GM10248 (cell line): ENCODE measurements at places on chromosomes 3 and 15.

GRCh38 chr15:67548862-67549651 is 6.6 kb downstream of the MAP2K5 start:
- no peak for DNase-seq

DNA sequence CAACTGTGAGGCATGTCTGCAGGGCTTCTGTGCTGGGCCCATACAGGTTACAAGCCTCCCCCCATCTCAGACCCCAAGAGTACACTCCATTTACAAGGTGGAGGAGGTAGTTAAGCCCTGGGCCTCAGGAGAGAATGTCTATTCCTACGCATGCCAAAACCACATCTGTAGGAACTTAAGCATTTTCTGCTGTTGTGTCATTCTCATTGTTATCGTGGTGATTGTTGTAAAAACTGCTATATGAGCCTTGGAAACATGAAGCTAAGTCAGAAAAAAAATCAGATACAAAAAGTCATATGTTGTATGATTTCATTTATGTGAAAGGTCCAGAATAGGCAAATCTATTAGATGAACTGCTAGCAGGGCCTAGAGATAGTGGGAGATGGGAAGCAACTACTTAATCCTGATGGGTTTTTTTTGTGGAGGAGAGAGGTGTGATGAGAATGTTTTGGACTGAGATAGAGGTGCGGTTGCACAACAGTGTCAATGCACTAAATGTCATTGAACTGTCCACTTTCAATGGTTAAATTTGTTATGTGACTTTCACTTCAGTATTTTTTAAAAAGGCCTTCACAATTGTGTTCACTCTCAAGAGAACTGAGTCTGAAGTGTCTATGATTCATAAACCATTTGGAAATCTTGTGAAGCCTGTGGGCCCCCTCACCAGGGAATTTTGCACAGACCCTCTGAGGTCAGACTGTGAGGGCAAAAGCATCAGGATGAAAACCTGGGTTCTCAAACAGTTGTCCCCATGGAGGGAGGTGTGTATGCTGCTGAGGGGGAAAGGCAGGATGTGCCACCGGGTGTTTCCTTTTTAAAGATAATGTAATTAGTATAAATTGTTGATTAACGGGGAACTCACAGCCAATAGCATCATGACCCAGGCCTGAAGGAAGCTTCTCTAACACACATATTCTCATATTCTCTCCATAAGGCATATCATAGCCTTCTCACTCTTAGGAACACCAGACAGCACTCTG is 3.2 kb downstream of the RTP3 start:
- DNase-seq, result peak; percentile 28

- no peak for DNase-seq
These were observed 157.1 kb downstream of the RSRC1 start for GRCh38 chr3:158267015-158267414.

GRCh38 chr3:177751770-177752169 is 554.5 kb upstream of the TBL1XR1 start:
- no peak for DNase-seq

- DNase-seq, result no peak
These were observed 35.6 kb upstream of the FGF7 start for GRCh38 chr15:49387471-49387870.

DNA sequence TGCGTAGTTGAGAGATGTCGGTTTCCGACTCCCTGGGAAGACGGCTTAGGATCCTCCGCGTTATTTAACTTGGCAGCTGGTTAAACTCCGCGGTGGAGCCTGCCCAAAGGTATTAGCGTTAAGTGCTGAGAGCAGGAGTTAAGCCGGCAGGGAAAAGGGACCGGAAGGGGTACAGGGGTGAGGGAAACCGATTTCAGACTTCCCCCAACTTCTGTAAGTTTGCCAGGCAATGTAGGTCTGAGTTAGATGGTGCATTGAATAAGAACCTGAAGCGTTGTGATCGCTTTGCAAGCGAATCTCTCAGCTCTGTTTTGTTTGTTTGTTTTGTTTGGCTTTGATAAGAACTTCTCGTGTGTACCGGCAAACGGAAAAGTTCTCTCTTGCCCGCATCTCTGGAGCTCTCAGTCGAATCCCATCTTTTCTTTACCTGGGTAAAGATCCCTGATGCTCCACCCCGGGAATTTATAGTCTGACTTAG is 6.0 kb upstream of the FEZF2 start:
- DNase-seq, result no peak

- no peak for DNase-seq
These were observed 347.0 kb upstream of the LMCD1 start for GRCh38 chr3:8154617-8155016.

- DNase-seq, result no peak
These were observed 27.1 kb upstream of the SKIL start for GRCh38 chr3:170330366-170330765.

DNA sequence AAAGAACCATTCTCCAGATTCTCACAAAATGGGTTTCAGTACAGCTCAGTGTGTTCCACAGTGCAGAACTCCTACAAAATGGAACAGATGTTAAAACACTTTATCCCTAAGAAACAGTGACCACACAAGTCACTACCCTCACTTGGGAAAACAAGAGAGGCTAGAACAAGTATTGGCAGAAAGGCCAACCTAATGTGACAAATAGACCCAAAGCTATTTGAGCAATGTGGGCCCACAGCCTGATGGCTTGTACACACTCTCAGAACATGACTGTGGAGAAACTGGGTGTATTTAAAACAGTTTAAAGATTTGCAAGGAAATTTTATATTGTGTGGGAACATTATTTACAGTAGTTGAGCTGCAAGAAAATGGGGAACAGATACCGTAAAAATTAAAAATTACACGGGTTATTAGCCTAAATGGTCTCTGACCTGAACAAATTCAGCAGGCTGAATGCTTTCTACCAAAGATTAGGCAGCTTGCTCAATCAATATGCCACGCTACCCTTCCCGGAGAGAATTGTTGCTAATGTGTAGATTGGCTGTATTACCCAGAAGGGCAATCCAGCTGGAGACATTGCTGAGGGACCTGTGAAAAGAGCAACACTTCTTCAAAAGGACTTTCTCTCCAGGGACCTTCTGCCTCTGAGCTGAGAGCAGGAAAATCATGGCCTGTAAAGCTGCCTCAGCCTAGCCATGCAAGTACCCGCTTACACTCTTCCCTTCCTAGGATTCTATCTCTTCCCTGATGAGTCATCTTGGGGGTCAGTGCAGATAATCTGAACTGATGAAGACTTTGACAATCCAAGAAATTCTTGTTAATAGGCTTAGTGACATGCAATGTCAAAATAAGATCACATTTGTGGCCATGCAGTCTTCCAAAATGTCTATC is 97.1 kb downstream of the STRIT1 start:
- DNase-seq, result no peak

DNA sequence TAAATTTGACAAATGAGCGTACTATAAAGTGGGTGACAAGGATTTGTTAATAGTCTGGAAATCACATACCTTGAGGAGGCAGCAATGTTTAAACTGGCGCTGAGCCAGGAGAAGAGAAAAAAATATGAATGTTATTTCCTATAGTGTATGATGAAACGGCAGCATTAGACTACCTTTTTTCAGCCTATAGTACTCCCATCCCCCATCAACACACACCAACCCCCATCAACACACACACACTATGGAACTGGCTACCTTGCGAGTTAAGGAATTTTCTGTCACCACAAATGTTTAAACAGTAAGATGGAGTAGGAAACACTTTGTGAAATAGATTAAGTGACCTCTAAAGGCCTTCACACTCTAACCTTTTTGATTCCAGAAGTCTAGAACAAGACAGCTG is 46.8 kb upstream of the ZCWPW2 start:
- DNase-seq, result no peak

DNA sequence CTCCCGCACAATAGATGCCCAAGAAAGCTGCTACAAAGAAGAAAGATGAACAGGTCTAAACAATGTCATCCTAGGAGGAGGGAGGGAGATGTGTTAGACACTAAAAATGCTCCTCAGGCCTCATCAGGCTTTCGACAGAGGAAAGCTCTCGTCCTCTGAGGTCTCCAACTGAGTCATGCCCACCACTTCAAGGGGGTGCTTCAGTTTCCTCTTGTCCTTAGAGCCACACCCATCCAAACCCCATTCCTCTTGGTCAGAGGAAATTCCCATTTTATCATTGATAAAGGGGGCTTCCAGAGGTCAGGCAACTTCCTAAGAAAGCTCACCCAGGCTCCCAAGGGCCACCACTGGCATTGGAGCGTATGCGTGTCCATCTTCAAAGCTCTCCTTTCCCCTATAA is 50.1 kb downstream of the HEG1 start:
- no peak for DNase-seq

GRCh38 chr3:57230006-57230405 is 2.5 kb downstream of the APPL1 start:
- DNase-seq, result no peak

DNA sequence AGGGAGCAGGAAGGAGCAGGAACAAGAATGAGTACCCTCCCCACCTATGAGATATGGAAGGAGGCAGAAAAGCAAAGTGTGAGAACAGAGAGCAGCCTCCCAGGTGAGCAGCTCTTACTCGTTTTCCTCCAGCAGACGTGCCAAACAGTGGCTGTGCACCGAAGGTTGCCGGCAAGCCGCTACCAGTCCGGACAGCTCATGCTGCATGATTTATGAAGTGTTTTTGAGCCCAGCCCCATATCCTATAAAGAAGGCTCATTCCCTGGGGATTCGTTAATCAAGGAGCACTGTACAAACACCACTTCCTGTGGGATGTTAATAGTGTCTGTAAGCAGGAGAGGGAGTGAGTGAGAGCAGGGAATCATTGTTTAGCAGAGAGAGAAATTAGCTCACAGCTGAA is 118.3 kb upstream of the FOXB1 start:
- DNase-seq, result no peak

DNA sequence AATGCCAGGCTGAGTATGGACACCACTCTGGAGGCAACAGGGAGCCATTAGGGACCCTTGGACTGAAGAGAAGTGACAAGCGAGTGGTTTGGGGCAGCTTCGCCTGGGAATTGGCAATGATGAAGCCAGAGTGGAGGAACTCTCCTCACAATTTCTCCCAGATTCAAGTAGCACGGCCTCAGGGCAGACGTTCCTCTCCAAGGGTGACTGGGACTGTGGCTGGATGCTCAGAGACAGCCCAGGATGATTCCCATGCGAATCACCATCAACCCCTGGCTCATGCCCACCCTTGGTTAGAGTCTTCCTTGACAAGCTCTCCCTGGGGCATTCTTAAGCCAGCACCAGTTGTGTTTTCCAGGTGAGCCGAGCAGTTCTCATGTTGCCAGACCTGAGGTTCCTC is 16.3 kb upstream of the DOCK3 start:
- no peak for DNase-seq

DNA sequence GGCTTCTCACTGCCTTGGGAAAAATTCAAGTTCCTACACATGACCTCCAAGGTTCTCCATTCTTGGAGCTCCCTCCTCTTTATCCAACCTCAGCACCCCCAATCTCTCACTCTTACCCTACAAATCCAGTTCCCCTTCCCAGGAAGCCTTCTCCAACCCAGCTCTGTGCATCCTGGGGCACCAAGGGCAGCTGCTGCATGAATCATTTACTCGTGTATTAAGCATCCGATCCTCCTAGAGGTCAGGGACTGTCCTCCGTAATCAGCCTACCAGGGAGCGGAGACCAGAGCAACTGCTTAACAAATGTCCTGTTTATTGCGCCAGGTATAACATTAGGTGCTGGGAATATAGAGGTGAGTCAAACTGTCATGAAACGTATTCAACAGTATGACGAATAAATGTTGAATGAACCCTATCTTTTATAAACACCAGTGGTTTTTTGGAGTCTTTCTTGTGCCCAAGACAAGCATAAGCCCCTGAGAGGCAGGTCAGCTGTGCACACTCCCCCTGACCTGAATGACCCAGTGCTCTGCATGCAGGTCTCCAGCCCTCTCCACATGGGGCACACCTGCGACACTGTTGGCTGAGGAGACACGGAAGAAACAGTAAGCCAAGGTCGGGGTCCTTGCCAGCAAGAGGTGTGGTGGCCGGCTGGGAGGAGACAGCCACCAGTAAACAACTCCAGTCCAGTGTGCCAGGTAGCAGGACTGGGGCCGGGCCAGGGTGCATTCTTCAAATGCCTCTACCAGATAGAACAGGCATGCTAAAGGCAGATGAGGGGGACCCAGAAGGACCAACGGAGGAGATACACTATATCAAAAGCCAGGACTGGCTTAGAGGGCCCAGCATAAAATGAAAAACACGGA is 27.6 kb downstream of the ANP32A start:
- no peak for DNase-seq

GRCh38 chr3:123334056-123334455 is 114.8 kb downstream of the ADCY5 start:
- no peak for DNase-seq

GRCh38 chr3:94734206-94734605 is 671.3 kb downstream of the NSUN3 start:
- DNase-seq, result no peak

GRCh38 chr3:32819551-32820348 is 2.0 kb downstream of the TRIM71 start:
- DNase-seq, result no peak

DNA sequence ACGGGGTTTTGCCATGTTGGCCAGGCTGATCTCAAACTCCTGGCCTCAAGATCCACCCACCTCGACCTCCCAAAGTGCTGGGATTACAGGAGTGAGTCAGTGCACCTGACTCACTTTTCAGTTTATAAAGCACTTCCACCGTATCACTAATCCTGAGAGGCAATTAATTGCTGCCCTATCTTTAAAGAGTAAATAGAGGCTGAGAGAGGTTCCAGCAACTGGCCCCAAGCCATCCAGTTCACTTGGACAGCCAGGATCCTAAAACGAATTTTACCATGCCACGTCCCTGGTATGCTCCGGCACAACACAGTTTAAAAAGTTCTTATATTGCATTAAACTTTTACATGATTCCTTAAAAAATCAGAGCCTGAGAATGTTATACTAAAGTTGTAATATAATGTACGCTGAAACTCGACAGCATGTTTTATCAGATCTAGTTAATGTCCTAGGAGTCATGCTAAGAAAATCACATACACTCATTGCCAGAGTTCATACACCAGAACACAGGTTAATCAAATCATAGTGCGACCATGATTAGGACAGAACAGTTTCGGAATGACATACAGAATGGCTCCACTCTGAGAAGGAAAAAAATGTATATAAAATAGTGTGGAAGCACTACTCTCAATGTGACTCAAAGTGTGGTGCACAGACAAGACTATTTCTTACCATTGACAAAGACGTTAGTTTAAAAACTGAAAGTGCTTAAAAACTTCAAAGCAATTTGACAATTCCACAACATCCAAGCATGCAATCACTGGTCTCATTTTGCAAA is 125.4 kb downstream of the ULK4 start:
- peak; percentile 12 for DNase-seq

DNA sequence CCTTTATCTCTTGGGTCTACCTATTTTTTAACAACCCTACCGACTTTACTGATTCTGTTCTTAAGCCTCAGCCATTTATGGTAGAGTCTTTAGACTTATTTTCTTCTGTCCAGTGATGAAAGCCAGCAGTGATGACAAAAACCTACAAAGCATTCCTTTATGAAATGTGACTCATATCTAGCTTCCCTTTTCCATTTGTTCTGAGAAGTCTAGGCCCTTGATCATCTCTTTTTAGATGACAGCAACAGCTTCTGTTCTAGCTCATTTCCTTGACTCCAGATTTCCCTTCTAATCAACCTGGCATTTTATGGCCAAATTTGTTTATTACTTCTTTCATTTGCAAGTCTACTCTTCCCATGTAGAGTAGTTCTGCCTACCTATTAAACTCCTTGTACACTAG is 36.1 kb downstream of the CFAP44 start:
- DNase-seq, result peak; percentile 10
